Effector memory CD8-positive, alpha-beta T cell (primary cell): ENCODE measurements at places on chromosomes 3 and 15.

DNA sequence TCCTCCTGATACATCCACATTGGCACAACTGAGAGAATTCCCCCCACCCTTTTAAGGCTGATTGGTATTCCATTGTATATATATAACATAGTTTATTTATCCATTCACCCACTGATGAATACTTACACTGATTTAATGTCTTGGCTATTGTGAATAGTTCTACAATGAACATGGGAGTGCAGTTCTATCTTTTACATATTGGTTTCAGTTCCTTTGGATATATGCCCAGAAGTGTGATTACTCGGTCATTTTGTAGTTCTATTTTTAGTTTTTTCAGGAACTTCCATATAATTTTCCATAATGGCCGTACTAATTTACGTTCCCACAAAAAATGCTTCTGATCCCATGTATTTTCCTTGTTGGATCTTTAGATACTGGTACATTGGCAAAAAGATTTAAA, 135.3 kb downstream of the FMN1 start:
- no peak for DNase-seq

DNA sequence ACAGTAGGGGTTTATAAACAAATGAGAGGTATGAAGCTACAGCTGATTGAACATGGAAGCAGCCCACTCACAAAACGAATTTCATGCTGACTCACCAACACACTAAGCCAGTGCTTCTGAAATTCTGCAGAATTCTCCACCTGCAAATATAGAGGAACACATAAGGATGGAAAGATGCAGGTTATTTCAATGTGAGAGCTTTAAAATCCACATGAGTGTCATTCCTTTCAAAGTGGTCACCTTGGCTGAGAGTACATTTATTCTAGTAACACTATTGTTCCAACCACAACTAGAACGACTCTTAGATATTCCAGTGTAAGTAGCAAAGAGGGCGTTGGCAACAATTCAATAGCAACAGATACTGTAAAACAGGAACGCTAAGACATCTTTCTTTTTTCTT, 189.9 kb upstream of the TSC22D2 start:
- DNase-seq, result no peak

GRCh38 chr15:68187559-68187958, 17.6 kb downstream of the CALML4 start:
- no peak for DNase-seq

DNA sequence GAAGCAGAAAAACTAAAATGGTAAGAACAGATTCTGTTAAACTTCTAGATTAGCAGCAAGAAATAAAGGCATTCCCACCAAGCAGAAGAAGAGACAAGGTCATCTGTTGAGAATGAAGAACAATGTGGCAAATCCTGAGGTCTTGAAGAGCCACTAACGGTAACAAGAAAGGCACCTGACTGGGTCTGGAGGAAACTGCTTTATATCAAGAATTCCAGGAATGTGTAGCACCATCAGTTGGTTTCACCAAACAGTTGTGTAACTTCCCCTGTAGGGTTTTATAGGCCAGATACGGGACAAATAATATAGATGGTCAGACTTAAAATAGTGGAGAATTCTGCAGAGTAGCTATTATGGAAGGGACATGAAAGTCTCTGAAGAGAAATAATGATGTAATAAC, 57.3 kb downstream of the ACAP2 start:
- DNase-seq, result no peak

- no peak for DNase-seq
These were observed 502.1 kb upstream of the IL12A start for GRCh38 chr3:159486580-159486979.

- no peak for DNase-seq
These were observed 414.9 kb downstream of the RBMS3 start for GRCh38 chr3:29695643-29696198.

DNA sequence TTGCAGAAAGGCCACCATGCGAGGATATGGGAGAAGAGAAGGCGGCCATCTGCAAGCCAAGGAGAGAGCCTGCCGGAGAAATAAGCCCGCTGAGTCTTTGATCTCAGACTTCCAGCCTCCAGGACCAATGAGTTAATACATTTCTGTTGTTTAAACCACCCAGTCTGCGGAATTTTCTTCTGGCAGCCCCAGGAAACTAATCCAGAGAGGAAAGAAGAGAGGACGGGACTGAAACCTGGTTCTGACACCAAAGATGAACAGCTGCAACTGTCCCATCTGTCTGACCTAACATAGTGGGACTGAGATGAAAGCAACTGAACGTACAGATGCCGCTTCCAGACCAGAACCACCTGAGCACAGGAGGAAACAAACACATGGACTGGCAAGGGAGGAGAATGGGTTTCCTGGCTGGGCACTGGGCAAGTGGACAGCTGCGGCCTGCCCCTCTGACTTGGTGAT, 32.3 kb downstream of the VGLL4 start:
- no peak for DNase-seq

GRCh38 chr15:75723171-75723846, 10.7 kb upstream of the CSPG4 start:
- DNase-seq, result no peak

GRCh38 chr15:55514414-55514850, 6.4 kb upstream of the DNAAF4 start:
- DNase-seq, result no peak

- no peak for DNase-seq
These were observed 143.6 kb downstream of the OPA1 start for GRCh38 chr3:193736616-193737015.

DNA sequence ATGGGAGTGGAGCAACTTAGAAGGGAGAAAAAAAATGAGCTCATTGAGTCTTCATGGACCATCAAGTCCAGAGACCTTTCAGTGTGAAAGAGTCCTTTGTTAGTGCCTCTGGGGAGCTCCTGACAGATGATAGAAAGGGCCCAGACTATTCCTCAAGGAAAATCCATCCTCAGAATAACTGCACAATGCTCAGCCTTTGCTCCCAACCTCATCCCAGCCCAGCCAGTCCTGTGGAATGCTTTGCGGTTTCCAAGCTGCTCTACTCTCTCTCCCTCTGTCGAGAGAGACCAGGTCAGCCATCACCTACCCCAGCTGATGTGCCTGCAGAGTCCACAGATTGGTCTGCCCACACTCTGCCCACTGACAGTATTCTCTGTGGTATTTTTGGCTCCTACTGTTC, 406.2 kb downstream of the MFSD1 start:
- no peak for DNase-seq

DNA sequence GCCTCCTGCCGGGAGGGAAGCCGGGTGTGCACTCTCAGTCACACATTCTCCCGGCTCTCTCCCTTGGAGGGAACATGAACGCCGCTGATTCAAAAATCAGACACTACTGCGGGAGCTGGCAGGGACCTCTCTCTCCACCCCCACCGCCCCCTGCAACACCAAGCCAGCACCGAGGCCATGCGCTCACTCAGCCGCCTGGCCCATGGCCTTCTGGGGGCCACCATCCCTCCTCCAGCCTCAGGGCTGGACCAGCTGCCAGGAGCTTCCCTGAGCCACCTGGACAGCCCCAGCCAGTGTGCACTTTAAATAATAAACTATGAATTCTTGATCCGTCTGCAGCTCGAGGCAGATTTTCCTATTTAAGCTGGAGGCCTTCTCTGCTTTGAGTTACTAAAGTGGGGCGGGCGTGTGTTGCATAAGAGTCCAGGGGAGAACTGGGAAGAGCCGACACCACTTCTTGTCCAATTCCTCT, 30.6 kb downstream of the ADAMTS17 start:
- no peak for DNase-seq

GRCh38 chr3:65443739-65444446, 594.8 kb downstream of the MAGI1 start:
- DNase-seq, result no peak

- no peak for DNase-seq
These were observed 463.1 kb upstream of the GOLIM4 start for GRCh38 chr3:168558728-168559411.

DNA sequence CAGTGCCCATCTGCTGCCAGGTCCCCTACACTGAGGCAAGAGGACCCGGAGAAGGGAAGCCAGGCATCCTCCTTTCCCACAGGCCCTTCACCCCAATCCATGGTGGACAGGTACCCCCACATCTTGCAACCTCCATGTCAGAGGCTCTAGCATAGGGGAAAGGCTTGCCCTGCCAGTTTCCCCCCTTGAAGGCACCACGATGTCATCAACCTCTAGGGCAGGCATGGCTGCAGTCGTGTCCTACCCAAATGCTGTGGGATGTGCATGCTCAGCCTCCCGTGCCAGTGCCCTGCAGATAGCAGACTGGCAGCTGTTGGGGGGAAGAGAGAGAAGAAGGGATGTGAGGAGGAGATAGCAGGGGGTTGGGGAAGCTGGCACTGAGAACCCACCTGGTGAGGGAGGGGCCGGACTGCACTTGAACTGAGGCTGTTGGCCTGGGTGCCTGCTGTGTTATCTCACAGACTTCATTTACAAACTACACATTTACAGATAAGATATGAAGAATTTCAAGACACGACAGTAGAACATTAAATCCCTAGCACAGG, 197.5 kb downstream of the ADAMTS9 start:
- no peak for DNase-seq

GRCh38 chr3:38649500-38650247, at the start of gene SCN5A:
Gene SCN5A (minus strand): TSS chr3:38649687. CDS start chr3:38633307, 16,380 bp downstream.
- peak; percentile 14 for DNase-seq

DNA sequence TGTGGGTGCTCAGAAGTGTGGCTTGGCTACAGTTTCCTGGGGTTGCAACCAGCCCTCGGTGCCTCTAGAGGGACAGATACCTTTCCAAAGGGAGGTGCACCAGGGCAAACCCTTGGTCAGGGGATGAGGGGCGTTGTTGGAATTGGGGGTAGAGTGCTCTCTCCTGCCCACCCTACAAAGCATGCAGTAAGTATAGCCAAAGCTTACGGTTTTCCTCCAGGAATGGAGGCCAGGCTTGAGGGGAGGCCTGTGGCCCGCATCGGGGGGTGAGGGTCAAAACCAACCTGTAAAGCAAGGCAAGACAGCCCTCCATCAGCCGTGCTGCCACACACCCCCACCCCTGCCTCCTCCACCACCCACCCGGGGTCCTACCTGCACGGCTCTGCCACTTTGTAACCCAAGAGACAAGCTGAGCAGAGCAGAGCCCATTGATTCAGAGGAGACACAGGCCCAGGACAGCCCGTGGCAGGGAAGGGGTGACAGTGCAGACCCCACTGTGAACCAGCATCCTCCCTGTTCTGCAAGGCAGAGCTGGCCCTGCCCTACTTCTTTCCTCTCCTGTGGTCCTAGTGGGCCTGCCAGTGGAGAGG, 41.5 kb downstream of the TLE3 start:
- no peak for DNase-seq

- DNase-seq, result no peak
These were observed 2.7 kb downstream of the ADAMTS7 start for GRCh38 chr15:78808550-78808949.

DNA sequence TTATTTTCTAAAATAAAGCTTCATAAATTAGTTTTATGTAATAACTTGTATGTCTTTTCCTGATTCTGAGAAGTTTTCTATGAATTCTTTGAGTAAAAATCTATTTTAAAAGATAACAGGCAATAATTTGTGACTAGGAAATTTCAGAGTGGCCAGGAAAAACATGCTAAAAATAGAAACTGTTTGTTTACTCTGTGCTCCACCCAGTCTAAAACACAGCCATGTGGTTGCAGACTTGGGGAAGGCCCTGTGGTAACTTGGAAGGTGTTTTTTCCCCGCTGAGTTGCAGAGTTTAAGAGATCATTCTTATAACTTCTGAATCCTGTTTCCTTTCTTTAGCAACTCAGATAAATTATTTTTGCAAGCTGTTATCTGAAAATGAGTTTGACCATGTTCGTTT, 21.9 kb downstream of the PLCL2 start:
- no peak for DNase-seq

DNA sequence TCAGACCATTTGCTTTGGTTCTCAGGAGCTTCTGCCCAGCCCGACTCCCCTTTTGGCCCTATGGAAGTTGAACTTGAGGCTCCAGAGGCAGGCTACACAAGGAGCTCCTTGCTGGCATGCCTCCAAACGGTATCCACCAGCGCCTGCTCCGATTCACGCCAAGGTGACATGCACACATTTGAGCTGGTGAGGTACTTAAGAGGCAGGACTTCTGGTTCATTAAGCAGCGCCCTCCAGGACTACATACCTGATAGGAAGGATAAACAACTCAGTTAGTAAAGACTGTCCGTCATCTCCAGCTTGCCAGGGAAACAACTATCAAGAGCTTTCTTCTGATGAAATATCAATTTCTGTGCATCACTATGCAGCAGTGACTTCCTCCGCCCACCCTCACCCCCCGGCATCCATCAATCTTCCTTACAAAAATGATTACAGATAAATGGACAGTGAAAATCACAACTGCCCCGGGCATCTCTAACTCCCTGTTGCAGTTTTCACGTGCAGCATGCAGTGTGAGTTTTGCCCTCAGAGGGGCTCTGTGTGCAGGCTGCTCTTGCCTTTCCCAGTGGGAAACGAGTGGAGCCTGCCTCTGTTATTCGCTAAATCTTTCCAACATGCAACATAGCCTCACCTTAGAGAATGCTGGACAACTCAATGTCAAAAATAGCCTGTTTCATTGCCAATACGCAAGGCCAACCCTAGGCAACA, 122.9 kb downstream of the ARRDC4 start:
- DNase-seq, result no peak

DNA sequence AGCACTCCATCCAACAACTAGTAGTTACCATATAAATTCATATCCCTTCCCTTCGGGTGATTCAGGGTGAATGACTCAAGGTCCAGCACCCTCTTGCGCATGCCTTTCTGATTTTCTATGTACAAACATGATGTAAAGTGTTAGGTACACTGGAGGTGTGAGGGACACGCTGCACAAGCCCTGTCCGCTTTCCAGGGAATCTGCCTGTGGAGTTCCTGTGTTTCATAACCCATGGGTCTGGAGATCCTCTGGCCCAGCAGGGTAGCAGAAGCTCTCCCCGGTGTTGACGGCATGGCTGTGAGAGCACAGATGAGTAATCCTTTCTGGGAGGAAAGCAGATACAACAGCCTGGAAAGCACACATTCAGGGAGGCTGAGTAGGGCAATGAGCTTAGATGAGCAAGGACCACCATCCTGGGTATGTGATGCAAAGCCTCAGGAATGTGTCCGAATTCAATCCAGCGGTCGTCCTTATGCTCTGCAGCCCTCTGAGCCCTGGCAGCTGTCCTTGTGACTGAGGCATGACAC, 142.9 kb upstream of the TP63 start:
- no peak for DNase-seq

GRCh38 chr3:138809500-138810256, 25.1 kb downstream of the PIK3CB start:
- DNase-seq, result no peak

- DNase-seq, result no peak
These were observed 17.7 kb downstream of the SH2D7 start for GRCh38 chr15:78110096-78110495.

DNA sequence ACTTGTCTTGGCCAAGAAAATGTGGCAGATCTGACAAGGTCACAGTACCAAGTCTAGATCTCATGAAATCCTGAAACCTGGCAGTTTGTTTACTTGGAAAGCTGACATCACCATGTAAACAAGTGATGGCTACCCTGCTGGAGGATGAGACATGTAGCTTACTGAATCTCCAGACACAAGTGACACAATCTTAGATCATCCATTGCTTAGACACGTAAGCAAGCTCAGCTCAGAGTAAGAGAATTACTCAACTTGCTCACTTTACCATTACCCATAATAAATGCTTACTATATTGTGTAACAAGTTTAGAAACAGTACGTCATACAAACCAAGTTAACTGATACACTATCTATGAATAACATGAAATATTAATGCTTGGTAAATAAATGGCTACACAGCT, 263.8 kb downstream of the TBC1D5 start:
- no peak for DNase-seq

- DNase-seq, result no peak
These were observed 17.4 kb upstream of the NPTN start for GRCh38 chr15:73650416-73651126.
